ENCODE measurements at places on chromosomes 7 and 10.

DNA sequence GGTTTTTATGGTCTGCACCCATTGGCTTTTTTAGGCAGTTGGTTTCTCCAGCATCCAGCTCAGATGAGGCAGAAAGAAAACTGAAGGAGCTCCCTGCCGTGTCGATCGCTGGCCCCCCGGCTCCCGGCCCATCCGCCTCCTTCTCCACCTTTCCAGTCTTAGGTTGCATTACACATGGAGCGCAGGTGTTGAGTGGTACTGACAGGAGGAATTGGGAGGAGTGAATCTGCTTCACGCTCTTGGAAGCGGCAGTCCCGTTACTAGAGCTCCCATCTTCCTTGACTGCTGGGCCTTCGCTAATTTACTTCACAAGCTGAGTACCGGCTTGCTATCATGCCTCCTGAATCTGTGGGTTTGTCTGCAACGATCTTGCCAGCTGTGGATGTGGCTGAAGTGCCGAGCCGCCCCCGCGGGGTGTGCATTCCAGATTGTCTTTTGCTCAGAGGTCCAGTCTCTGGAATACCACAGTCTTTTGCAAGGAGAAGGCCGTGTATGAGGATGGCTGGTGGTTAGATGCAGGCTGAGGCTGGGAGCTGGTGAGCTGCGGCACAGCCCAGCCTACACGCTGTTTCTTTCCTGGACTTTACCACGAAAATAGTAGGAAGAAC lies 17.1 kb downstream of the IQCE start:
- no peak for DNase-seq

GRCh38 chr10:24349379-24350001 lies 140.6 kb downstream of the KIAA1217 start:
- peak; percentile 50 for DNase-seq

- no peak for DNase-seq
These were observed 18.5 kb downstream of the MPLKIP start for GRCh38 chr7:40115936-40116335.

DNA sequence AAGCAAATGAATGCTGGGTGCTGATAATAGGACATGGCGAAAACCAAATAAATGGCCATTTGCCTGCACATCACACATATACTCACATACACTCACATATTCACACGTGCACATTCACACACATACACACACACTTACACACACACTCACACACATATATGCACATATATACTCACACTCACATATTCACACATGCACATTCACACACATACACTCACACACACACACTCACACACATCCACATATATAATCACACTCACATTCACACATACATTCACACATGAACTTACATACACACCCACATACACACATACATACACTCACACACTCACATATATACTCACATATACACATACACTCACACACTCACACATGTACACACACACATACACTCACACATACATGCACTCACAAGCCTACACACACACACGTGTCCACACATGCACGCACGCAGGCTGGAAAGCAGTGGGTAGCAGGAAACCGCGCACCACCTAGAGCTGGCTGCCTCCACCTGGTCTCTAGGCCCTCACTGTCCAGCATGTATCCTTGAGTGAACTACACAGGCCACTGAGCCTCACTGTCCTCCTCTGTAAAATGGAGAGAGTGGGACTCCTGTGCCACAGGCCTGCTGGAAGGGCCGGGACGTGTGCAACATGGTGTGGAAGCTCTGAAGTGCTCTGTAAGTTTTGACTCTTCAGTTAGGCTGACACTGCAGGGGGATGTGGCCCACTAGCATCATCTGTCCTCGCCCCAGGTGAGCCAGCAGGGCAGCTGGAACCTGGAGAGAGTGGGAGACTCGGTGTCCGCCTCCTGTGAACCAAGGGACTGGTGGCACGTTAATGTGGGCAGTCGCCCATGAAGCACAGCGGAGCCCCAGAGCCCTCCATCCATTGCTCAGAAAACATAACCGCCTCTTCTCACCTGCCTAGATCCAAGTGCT lies 14.9 kb downstream of the TMEM72 start:
- DNase-seq, result no peak

DNA sequence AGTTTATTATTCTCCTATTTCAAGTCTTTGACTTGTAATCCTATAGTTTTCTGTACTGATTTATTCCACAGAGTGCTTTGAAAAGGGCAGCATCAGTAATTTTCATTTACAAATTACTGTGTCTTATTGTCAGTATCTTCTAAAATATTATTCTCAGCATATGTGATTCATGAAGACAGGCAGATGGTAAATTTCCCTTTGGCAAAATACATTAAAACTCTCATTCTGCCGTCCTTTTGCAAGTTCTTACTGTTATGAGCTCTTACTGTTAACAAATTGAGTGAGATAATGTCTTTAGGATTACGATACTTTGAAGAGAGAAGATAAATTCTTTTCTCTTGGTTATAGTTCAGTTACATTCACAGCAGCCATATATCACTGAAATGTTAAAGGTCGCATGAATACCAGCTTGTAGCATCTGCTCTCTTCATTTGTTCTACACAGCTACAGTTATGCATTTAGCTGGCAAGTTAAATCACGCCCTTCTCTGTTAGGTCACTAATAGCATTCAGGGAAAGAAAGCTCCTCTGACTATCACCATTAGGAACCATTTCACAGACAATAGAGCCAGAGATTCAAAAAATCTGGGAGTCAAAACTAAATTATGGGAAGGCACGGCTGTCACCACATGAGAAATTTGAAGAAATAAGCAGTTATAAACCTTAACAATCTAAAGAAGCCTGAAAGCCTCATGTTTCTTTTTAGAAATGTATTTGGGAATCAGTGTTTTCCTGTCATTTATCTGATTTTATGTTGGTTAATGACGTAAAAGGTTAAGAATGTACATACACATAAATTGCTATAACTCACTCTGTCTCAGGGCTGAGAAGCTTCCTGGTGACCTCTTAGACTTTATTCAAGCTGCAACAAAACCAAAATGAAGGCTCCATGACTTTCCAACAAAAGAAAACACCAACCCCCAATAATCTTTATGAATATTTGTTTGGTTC lies 109.6 kb upstream of the SP4 start:
- DNase-seq, result no peak

- DNase-seq, result no peak
These were observed 115.8 kb upstream of the TMEM168 start for GRCh38 chr7:112905950-112906349.

GRCh38 chr7:137091396-137091795 lies 222.9 kb downstream of the CHRM2 start:
- DNase-seq, result no peak

DNA sequence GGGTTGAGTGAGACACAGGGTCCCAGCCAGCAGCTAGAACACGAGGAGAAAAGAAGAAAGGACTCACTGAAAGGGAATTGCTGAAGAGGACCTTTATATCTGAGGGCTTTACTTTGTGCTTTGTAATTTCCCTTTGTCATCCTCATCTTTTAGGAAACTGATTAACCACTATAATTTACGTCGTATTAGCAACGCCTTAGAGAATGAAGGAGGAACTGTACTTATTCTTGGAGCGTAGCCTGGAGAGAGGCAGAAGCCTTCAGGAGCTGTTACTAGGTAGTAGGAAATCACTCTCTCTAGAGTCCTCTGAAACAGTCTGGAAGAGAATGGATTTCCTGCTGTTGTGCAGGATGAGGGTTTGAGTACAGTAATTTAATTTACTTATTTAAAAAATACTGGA lies 101.0 kb upstream of the STEAP1B start:
- no peak for DNase-seq

DNA sequence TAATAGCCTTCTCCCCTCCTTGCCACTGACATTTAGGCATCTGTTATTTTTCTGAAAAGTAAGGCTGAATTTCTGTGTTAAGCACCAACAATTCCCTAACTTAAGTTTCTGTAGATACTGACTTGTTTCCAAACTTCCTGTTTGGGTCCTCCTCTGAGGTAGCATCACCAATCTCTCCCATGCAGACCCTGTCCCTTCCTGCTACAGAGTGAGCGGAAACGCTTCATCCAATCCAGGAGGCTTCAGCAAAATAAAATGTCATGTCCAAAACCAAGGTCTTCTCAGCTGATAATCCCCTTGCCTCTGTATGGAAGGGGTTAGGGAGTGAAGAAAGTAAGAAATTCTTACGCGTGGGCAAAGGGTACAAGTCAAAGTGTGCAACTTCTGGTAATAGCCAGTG lies 29.9 kb downstream of the XPNPEP1 start:
- no peak for DNase-seq

DNA sequence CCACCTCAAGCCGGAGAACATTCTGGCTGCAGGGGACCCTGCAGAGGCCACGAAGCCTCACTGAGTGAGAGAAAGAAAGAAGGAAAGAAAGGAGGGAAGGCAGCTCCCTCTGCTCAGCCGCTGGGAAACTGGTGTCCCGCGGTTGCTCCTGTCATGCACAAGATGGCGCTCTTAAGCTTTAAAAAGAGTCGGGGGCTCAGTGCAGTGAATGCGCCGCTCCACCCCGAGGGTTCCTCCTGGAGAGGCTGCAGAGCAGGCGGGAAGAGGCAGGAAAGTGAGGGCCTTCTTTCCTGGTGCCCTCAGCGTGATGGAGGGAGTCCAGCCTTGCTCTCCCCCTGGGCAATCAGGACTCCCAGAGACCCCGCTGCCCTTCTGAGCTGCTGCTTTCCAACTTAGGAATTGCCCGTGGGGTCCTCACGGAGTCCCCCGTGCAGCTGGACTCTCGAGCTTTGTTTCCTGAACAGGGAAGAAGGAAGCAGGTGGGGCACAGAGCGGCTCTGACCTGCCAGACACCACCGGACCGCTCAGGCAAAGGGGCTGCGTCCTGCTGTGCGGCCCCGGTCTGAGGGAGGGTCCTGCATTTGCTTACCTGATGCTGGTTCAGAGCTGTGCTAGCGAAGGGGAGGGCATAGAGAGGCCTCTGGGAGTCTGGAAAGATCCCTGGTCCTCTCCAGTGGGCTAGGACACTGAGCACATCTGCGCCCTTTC lies 141.9 kb upstream of the MKI67 start:
- DNase-seq, result no peak

DNA sequence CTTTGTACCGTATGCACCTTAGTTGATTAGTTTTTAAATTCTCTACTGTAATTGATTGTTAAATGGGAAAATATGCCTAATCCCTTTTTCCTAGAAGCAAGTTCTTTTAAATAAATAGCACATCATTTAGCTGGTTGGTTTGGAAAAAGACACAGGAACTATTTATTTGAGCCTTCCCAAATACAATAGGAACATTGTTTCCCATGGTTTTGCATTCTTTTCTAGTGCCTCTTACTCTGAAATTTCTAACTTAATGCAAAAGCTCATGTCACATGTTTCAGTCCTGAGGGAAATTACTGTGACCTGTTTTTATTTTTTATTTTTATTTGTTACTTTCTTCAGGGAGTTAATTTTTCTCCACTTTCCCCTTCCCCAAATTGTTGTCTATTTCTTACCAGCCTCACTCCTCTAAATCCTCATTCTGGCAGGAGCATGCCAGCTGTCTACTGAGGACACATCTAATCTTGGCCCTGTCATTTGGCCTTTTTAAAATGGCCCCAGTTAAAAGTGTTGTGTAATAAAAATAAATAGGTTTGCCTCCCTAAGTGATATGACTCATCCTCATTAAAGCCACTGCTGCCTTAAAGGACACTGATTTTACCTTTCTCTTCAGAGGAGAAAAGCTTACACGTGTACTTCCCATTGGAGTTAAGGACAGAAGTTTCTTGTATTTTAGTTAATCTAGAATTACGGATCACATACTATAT lies 94.5 kb downstream of the PPP1R3A start:
- DNase-seq, result no peak

DNA sequence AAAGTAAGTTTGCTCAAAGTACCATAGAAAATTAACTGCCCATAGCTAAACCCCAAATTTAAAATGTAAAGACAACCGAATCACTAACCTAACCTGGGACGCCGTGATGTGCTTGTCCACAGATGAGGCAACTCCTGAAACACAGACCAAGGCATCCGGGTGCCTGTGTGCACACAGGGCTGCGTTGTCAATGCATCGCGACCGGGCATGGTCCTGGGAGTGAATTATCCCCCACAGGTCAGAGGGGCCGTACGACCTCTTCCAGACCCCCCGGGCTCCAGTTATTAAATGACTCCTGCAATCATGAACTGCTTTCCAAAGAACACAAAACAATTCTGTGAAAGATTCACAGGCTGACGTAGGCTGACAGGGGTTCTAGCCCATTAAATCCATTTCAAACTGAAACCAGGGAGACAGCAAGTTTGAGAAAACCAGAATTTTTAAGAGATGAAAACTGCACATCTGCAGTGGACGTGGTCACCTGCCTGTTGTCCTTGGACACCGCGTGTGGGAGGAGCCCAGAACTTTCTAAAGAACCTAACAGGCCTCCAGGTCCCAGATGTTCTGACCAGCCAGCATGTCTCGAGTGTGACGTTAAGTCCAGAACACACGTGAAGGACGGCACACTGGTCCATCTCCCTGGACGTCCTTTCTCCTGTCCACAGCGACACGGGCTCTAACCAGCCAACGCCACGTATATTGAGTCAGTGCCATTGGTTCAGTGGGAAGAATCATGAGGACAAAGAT lies 297.8 kb downstream of the DNAJB6 start:
- DNase-seq, result no peak

DNA sequence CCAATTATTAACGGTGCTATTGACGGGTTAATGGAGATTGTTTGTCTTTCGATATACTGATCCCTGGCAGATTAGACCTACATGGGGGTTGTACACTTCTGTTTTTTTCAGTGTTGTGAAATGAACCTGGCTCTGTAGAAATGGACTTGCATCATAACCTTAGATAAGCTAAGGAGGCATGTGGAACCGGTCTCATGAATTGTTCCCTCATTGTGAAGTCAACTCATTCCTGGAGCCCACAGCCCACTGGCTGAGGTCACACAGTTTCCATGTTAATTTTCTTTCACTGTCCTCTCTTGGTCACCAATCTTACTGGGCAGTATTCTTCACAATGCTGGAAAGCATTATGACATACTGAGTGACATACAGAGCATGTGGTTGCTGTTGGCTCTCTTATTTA lies 202.8 kb downstream of the BMPER start:
- peak; percentile 36 for DNase-seq

GRCh38 chr7:67671006-67671548 lies 674.4 kb downstream of the TYW1 start:
- no peak for DNase-seq
